Astrocyte (in vitro differentiated cells and primary cell): ENCODE measurements at places on chromosomes 12 and 14. TPM values are rescaled to one million over a fixed set of nuclear protein-coding genes. Genes with fewer than 3 reads are reported as not detected.
A peak's percentile ranks its signal among the peaks of the same experiment; 100 is the strongest.

DNA sequence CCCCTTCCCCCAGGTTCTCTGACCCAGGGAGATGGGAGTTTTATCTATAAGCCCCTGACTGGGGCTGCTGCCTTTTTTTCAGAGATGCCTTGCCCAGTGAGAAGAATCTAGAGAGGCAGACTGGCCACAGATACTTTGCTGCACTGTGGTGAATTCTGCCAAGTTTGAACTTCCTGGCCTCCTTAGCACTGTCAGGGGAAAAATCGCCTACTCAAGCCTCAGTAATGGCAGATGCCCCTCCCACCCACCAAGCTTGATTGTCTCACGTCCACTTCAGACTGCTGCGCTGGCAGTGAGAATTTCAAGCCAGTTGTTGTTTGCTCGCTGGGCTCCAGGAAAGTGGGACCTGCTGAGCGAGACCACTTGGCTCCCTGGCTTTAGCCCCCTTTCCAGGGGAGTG, 31.7 kb downstream of the KLRK1 start:
- H3K27me3 ChIP-seq, result no peaks in the 10 kb centered on the region
- H3K36me3 ChIP-seq, result no peaks in the 10 kb centered on the region
- H3K4me3 ChIP-seq, result no peak overlapping the region
- peaks cover 8% of the 10 kb centered on the region for H3K4me1 ChIP-seq

DNA sequence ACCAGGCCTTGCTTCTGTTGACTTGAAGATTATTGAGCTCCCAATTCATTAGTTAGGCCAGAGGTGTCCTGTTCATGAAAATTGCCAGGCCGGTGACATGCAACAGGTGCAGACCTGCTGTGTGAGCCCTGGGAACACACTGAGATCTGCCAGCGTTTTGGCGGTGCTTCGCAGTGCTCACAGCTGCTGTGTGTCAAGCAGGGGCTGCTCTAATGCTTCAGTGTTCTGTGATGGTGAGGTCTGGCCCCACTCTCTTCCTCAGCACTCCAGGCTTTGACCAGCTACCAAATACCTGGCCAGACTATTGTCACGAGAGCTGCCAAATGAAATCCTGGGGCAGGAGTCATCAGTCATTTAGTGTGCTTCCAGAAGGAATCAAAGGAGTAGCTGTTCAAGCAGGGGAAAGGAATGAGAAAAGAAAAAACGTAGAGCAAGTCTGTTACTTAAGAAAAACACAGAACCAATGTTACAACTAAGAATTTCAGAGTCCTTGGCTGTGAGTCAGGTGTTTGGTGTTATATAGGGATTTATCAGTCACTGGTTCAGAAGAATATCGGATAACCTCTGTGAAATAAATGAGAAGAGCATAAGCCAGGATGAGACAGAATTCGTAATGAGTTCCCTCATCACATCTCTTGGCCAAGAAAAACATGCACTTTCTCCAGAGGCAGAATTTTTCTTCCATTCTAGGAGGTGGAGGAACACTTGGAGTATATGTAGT, 150.8 kb downstream of the FBXL14 start:
- H3K36me3 ChIP-seq, result no peaks in the 10 kb centered on the region
- H3K4me1 ChIP-seq, result peaks cover 17% of the 10 kb centered on the region
- peak overlapping the region; percentile 89 for H3K27ac ChIP-seq
- peak overlapping the region; percentile 7 for H3K4me3 ChIP-seq

DNA sequence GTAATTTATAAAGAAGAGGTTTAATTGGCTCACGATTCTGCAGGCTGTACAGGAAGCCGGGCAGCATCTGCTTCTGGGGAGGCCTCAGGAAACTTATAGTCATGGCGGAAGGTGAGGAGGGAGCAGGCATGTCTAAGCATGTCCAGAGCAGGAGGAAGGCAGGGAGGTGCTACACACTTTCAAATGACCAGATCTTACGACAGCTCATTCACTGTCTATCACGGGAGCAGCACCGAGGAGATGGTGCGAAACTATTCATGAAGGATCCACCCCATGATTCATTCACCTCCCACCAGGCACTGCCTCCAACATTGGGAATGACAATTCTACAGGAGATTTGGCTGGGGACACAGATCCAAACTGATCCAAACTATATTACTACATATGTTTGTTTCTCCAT, 10.0 kb downstream of the SFSWAP start:
- H3K27ac ChIP-seq, result peak overlapping the region; percentile 39
- no peaks in the 10 kb centered on the region for H3K4me1 ChIP-seq
- peak; percentile 19 for DNase-seq
- no peak overlapping the region for H3K4me3 ChIP-seq

DNA sequence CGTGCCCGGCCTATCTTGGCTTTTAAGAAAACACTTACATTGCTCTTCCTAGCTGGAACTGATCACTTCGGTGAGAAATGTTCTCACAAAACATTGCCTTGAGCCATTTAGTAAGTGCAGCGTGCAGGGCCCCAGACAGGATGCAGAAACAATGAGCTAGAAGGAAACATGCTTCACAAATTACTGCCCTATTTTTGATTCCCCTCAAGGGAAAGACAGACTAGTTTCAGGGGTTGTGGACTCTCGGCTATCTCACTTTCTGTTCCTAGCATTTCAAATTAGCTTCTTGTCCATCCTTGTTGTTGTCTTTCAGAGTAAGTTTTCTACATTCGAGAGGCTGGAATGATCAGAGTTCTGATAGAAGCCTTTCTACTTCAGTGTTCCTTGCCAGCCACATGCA, 21.6 kb downstream of the TGFB3 start:
- H3K36me3 ChIP-seq, result peaks cover 3% of the 10 kb centered on the region
- no peak overlapping the region for H3K4me3 ChIP-seq

GRCh38 chr14:101891471-101891870, 72.9 kb upstream of the DYNC1H1 start:
- no peaks in the 10 kb centered on the region for H3K27me3 ChIP-seq
- DNase-seq, result no peak
- H3K4me1 ChIP-seq, result no peaks in the 10 kb centered on the region
- no peak overlapping the region for H3K4me3 ChIP-seq

GRCh38 chr12:31362759-31363415, 36.9 kb upstream of the SINHCAF start:
- no peak overlapping the region for H3K4me3 ChIP-seq
- peaks cover 2% of the 10 kb centered on the region for H3K27me3 ChIP-seq
- DNase-seq, result no peak
- H3K4me1 ChIP-seq, result peaks cover 3% of the 10 kb centered on the region

GRCh38 chr12:53107122-53107521, 3.8 kb downstream of the SOAT2 start:
- H3K4me3 ChIP-seq, result no peak overlapping the region
- DNase-seq, result no peak
- H3K36me3 ChIP-seq, result no peaks in the 10 kb centered on the region
- no peak overlapping the region for H3K27ac ChIP-seq

DNA sequence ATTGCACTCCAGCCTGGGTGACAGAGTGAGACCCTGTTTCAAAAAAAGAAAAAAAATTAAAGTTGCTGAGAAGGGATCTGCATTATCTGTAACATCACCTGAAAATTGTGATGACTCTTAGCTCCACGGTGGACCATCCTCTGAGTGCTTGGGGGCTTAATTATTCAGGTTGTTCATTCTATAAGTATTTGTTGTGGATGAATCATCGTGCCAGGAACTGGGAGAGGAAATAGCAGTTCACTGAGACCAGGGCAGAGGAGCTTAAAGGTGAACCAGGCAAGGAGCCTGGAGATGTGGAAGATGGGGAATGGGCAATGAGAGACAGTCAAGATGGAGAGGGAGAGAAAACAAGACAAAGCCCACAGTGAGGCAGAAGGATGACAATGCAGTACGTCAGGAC, 25.5 kb upstream of the GSC start:
- H3K27ac ChIP-seq, result no peak overlapping the region
- no peaks in the 10 kb centered on the region for H3K36me3 ChIP-seq
- H3K4me1 ChIP-seq, result no peaks in the 10 kb centered on the region
- H3K27me3 ChIP-seq, result no peaks in the 10 kb centered on the region
- no peak overlapping the region for H3K4me3 ChIP-seq

- no peaks in the 10 kb centered on the region for H3K4me1 ChIP-seq
- peaks cover 75% of the 10 kb centered on the region for H3K36me3 ChIP-seq
- H3K27ac ChIP-seq, result no peak overlapping the region
- no peak overlapping the region for H3K4me3 ChIP-seq
- H3K27me3 ChIP-seq, result no peaks in the 10 kb centered on the region
Observed at GRCh38 chr12:110330544-110330943, 49.5 kb downstream of the ATP2A2 start.

DNA sequence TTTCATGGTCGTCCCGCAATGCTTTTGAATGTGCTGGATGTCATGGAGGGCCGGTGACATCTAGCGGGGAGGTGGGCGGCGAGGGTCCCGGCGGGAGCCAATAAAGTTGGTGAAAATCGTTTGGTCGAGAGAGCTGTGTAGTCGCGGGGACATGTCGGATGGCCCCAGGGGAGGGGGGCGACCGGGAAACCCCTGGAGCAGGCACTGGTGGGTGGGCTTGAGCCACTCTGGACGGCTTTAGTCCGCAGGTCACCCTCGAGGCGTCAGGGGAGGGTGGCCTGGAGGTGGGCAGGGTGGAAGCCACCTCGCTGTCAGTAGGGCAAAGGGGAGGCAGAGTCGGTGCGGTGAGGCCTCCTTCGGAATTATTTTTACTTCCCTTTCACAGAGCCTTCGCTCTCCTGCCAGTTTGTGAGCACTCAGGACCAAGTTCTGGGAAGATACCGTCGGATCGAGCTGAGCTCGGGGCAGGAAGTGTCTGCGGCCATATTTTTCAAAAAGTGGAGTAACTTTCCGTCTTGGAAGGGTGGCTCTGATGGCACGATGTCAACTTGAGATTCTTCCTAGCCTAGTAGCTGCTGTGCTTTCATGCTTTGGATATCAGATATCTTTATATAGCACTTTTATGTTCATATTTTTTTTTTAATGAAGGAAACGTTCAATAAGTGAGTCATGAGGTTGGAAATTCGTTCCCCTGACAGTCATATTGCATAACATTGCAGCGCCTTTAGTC, 28.2 kb downstream of the WBP11 start:
- no peaks in the 10 kb centered on the region for H3K27me3 ChIP-seq
- peak; percentile 41 for DNase-seq
- peak overlapping the region; percentile 90 for H3K4me3 ChIP-seq
- H3K4me1 ChIP-seq, result peaks cover 10% of the 10 kb centered on the region

GRCh38 chr12:4261655-4262054, 11.9 kb upstream of the CCND2 start:
- peaks cover 4% of the 10 kb centered on the region for H3K27me3 ChIP-seq
- no peaks in the 10 kb centered on the region for H3K36me3 ChIP-seq

DNA sequence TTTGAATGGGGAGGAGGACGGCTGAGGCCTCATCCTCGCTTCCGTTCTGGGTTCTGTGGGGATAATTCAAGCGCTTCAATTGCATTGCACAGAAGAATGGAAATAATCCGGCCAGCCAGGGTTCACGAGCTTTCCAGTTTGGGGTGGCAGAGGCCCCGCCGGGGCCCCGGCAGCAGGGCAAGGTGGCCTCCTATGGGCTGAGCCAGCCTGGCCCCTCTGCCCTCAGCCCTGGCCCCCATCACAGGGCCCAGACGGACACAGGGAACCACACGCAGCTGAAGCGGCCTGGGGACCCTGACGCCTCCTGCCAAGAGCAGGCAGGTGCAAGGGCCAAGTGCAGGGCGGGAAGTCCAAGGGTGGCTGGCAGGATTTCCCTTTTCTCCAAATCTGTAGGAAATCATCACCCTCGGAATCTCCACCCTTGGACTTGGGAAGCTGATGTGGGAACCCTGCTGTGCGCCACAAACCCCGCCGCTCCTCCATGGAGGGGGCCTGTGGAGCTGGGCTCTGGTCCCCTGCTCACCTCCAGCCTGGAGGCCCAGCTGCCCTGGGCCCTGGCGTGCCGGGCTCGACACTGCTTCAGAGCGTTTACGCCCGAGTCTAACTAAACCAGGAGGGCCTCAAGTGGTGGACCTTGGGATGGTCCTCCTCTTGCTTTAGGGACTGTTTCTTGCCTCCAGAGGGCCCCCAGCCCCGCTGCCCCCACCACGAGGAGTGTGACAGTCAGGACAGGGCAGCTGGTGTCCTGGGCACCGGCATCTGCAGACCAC, 78.4 kb downstream of the MOK start:
- H3K4me3 ChIP-seq, result no peak overlapping the region
- peaks cover 10% of the 10 kb centered on the region for H3K36me3 ChIP-seq
- no peak overlapping the region for H3K27ac ChIP-seq
- H3K27me3 ChIP-seq, result no peaks in the 10 kb centered on the region

GRCh38 chr12:99392091-99392850, 255.3 kb upstream of the GARIN6 start:
- H3K4me1 ChIP-seq, result no peaks in the 10 kb centered on the region
- no peak overlapping the region for H3K27ac ChIP-seq
- H3K4me3 ChIP-seq, result no peak overlapping the region

- H3K27ac ChIP-seq, result no peak overlapping the region
- no peak for DNase-seq
- H3K36me3 ChIP-seq, result no peaks in the 10 kb centered on the region
- H3K4me1 ChIP-seq, result peaks cover 12% of the 10 kb centered on the region
- H3K27me3 ChIP-seq, result no peaks in the 10 kb centered on the region
Observed at GRCh38 chr14:65187421-65188049, 85.2 kb upstream of the MAX start.

DNA sequence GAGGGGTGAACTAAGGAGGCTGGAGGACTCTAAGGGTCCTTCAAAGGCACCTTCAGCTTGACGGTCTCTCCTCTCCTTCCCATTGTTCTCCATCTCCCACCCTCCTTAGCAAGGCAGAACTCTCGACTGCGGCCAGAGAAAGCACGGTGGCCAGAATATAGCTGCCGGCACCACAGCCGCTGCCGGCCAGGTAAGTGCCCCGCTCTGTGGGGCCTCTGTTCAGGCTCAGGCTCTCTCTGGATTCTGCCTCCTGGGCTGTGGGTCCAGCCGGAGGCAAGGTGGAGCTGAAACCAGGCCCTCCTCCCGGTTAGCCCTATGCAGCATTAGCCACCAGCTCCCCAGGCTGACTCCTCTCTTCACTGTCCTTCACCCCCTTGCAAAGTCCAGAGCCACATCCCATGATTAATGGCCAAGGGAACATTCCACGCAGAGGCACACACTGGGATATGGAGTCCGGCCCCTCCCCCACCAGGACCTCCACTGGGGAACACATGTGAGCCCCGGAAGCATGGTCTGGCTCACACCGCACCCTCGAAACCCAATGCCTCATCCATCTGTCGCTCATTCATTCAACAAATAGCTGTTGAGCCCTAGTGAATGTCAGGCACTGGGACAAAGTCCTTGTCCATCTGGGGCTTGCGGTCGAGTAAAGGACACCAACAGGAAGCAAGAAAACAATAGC, 25.2 kb downstream of the LTBP2 start:
- no peak overlapping the region for H3K27ac ChIP-seq
- peaks cover 25% of the 10 kb centered on the region for H3K4me1 ChIP-seq
- no peak overlapping the region for H3K4me3 ChIP-seq
- H3K27me3 ChIP-seq, result no peaks in the 10 kb centered on the region

- H3K4me3 ChIP-seq, result no peak overlapping the region
- H3K36me3 ChIP-seq, result no peaks in the 10 kb centered on the region
- peak; percentile 85 for DNase-seq
- peaks cover 38% of the 10 kb centered on the region for H3K4me1 ChIP-seq
Observed at GRCh38 chr14:80390906-80391305, 179.6 kb upstream of the DIO2 start.

The TMEM30B gene
- total RNA-seq, result 0.36 TPM in 1 of 2 replicates, not detected in the other

The SYT1 gene
- 24.0 and 33.2 TPM in 2 replicates for total RNA-seq

The TTC9 gene
- total RNA-seq, result 6.9 and 8.4 TPM in 2 replicates

The KCNMB4 gene
- 8.3 and 10.5 TPM in 2 replicates for total RNA-seq

The ASIC1 gene
- total RNA-seq, result 8.1 and 8.2 TPM in 2 replicates

The MYH7 gene
- total RNA-seq, result not detected in 2 replicates

The GUCY2C gene
- total RNA-seq, result 0.09 and 0.10 TPM in 2 replicates

The TAMALIN gene
- total RNA-seq, result 9.6 and 12.4 TPM in 2 replicates

The SYNDIG1L gene
- total RNA-seq, result not detected in 2 replicates
